ENCODE measurements at places on chromosomes 2 and 18.

DNA sequence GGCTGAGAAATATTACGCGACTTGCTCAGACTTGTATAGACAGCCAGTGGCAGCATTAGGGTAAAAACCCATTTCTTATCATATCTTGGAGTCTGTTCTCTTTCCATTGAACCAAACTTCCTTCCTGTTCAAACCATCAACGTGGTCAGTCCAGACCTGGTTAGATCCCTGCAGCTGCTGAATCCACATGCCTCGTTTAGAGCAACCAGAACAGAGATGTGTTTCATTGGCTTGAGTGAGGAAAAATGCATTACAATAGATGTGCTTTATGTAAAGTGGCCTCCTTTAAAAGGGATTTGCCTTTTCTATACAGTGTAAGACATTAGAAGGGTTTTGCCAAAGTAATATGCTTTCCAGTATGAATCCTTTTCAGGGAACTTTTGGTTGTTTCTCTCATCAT is 232.4 kb downstream of the MEIS1 start:
- DNase-seq = no peak

- peak; percentile 43 for DNase-seq
These were observed 99.1 kb downstream of the SH3BP4 start for GRCh38 chr2:235050980-235051351.

- no peak for DNase-seq
These were observed 35.1 kb upstream of the MTX2 start for GRCh38 chr2:176234156-176234555.

DNA sequence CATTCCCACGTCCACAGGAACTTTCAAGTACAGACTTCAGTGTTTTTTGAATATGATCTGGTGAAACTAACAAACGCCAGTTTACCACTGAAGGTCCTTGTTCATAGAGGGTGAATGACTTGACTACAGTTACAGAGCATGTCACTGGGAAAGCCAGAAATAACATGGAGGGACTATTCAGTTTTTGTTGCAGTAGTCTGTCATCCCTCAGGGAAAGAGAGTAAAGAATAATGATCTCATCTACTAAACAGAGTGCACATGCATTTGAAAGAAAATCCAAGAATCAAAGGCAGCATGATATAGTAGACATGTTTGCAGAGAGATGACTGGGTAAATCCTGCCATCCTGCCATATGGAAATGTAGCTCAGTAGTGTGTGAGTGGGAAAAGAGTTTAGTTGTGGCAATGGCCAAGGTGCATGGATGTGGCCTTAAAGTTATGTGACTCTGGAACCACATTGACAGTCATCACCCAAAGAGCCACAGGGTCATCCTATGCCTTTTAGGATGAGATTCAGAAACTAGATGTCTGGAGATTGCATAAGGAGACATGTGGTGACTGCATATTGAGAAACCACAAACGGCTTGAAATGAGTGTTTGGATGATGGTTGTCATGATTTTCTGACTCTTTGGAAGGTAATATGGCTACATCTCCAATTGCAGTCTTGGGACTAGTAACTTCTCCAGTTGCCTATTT is 125.3 kb upstream of the ZEB2 start:
- DNase-seq = no peak

- no peak for DNase-seq
These were observed 54.9 kb downstream of the NUP35 start for GRCh38 chr2:183179156-183179555.

- no peak for DNase-seq
These were observed 36.0 kb downstream of the DNMT3A start for GRCh38 chr2:25305775-25306174.

GRCh38 chr18:5057386-5058348 is 139.4 kb downstream of the AKAIN1 start:
- DNase-seq = peak; percentile 19

DNA sequence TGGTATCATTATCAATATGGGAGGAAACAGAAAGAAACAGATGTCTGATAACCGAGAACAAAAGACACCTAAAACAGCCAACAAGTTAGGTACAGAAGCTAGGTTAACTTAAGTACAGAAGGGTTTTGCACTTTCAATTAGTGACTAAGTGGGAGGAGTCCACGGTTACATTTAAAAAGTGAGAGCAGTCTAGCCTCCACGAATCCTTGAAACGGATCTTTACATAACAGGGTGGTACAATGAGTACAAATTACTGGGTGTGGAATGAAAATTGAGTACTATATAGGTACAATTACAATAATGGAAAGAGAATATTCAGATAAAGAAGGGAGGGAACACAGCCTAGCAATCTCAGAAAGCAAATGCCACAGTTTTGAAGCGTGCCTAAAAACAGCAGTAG is 76.6 kb downstream of the TLK1 start:
- DNase-seq = no peak

GRCh38 chr2:2061091-2061696 is 269.9 kb downstream of the MYT1L start:
- no peak for DNase-seq

GRCh38 chr2:96860065-96861029 is 2.5 kb upstream of the ANKRD39 start:
- no peak for DNase-seq

- DNase-seq = no peak
These were observed 28.8 kb upstream of the RMDN2 start for GRCh38 chr2:37896319-37896718.

GRCh38 chr18:23057096-23057495 is 78.2 kb upstream of the CABLES1 start:
- no peak for DNase-seq

DNA sequence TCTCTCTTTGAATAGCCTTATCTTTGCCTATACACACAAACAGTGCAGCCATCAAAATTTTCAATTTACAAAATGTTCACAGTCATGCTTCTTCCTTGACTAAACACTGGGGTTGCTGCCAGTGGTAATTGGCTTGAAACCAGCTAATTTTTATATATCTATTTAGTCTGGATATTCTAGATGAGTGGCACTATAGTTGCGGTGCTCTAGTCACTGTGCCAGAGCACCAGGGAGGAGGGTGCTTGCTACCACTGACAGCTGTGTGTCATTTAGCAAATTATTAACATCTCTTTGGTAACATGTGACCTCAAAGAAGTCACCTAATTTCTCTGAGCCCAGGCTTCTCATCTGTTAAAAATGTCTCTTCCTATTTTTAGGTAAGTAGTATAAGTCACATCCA is 130.4 kb downstream of the MEIS1 start:
- DNase-seq = no peak

DNA sequence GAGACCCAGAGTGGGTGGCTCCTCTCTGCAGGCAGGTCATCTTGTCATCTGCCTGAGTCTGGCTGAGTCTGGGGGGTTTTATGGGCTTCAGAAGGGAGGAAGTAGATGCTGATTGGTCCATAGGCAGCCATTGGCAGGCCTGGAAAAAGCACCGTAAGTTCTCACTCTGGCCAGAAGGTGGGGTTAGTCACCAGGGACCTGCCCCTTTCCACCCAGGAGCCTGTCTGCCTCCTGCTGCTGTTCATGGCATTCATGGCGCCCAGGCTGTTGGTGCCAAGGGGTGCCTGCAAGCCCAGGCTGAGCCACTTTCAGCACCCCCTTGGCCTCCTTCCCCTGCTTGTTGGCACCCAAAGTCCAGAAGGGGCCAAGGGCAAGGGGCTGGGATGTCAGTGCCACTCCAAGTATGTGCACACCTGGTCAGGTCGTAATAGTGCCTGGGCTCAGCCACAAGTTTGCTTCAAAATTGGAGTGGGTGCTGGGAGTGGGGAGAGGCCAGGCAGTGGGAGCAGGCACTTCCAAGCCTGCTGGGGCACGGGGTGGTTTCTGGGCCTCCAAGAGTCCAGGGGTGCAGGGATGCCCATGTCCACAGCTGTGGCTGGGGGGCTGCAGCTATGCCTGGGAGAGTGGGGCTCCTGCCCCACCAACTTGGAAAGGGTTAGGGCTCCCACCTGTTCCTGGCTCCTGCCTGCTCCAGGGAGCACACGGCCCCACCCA is 178.1 kb downstream of the FAM210A start:
- DNase-seq = no peak

DNA sequence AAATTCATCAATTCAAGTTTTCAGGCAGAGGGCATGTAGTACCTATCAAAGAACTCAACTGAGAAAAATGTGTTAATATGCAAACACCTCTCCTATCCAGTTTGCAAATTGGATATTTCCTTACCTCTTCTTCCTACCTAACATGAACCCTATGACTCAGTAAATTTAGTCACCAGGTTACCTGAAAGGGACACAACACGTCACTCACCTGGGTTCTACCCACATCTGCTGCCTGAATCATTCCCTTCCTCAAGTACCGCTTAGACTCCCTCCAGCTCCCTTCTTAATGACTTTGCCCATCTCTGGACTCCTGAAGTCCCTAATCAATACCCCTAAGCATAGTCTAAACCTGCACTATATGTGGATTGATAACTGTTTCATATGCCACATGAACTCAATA is 10.4 kb downstream of the ANKRD44 start:
- DNase-seq = no peak

- DNase-seq = no peak
These were observed 1080.7 kb upstream of the CELF4 start for GRCh38 chr18:38646296-38646695.

GRCh38 chr2:160427629-160428404 is 65.8 kb downstream of the RBMS1 start:
- DNase-seq = no peak

- no peak for DNase-seq
These were observed 41.0 kb downstream of the SLC66A3 start for GRCh38 chr2:11196246-11196645.

DNA sequence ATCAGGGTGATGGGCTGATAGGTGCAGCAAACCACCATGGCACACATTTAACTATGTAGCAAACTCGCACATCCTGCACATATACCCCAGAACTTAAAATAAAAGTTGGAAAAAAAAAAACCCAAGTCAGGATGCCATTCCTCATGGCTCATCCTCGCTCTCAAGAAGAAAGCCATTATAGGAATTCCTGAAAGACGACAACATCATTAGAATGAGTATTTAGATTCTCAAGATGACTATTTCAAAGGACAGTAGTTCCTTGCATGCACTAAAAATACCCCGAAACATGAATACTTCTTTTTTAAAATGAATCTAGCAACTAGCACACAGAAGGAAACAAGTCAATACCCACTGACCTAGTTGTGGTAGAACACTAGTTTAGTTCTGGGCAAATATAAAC is 285.8 kb upstream of the REV1 start:
- no peak for DNase-seq

- no peak for DNase-seq
These were observed 203.9 kb upstream of the DTNA start for GRCh38 chr18:34506198-34506597.

GRCh38 chr18:25805939-25806338 is 284.5 kb downstream of the SS18 start:
- no peak for DNase-seq

GRCh38 chr18:58037163-58037562 is 6.9 kb upstream of the NEDD4L start:
- no peak for DNase-seq

GRCh38 chr2:30371772-30372373 is 75.2 kb upstream of the LCLAT1 start:
- no peak for DNase-seq

GRCh38 chr2:137888845-137889244 is 75.4 kb upstream of the HNMT start:
- no peak for DNase-seq

DNA sequence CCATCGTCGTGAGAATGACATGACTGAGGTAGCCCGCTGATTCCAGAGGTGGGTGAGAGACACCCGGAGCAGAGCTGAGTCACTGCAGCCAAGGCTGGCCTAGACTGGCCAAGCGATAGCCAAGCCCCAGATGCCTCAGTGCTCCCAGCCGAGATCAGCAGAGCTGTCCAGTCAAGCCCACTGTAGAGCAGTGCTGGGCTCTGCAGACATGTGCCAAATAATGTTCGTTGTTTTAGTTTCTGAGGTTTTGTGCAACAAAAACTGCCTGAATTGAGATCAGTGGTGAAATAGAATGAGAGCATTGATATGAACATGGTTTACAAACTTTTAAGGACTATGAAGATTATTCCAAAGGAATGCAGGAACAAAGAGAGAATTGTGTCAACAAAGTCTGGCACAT is 42.1 kb downstream of the INSIG2 start:
- DNase-seq = no peak

Data from forelimb muscle (tissue), 1 donor.